Astrocyte of the hippocampus (primary cell): ENCODE measurements at places on chromosomes 12 and 14.

- DNase-seq: no peak
Observed at GRCh38 chr12:27123642-27124041, 41.3 kb upstream of the C12orf71 start.

- DNase-seq: peak; percentile 34
Observed at GRCh38 chr14:85534458-85535293, 4.7 kb downstream of the FLRT2 start.

- no peak for DNase-seq
Observed at GRCh38 chr12:88793096-88793495, 212.8 kb upstream of the KITLG start.

GRCh38 chr12:67773896-67774295 is 125.4 kb downstream of the DYRK2 start:
- DNase-seq: no peak

- DNase-seq: no peak
Observed at GRCh38 chr14:68916358-68916941, 62.7 kb downstream of the ACTN1 start.

DNA sequence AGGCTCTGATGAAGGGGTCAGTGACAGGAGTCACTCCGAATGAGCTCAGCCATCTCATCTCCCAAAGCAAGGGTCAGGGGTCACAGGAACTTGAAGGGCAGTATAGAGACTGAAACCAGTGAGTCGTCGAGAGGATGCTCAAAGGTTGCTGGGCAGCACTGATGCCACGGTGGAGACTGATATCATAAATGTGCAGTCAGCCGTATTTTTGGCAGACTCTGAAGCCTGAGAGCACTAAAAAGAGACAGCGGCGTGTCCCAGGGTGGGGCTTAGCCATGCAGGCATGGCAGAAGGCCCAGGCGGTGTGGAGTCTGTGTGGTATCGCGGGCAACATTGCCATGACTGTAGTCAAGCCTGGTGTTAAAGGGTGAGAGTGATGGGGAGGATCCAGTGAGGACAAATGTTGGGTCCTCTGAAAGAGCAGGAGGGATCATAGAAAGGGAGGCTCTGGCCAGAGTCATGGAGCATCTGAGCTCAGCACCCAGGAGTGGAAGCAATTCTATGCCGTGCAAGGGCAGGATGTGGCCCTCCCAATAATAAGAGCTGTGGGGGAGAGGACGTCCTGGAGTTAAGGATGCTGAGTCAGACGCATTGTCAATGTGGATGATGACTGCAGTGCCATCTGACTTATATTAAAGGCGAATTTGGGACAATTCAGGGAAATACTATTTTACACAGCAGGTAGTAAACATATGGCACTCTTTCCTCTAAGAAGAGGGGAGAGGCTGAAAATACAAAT is 241.2 kb upstream of the FKBP4 start:
- DNase-seq: no peak

DNA sequence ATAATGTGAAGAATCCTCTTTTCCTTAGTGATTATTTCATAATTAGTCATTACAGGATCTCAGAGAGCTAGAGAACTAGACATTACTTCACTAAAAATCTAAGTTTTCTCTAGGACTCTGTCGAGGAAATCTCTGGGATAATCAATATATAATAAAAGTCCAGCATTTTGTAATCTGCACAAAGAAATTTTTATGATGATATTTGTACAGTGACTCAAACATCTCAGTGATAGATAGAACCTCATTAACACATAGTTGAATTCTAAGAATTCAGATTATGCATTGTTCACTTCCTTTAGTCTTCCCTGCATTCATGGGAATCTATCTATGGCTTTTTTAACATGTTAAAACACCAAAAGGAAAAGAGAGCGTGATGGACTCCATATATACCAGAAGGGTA is 11.0 kb downstream of the ITPR2 start:
- no peak for DNase-seq

DNA sequence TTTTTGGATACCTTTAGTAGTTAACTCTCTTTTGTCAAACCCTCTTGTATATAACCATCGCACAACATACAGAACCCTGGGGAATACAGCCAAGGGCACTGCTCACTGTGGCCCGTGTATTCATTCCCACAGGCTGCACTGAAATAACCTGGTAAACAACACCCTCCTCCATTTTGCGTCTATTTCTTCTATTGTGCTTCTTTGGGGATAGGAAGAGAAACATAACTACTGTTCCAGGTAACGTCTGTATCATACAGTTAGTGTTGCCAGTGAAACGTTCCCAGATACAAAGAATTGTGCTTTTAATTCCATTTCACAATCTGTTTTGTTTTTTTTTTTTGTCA is 9.6 kb downstream of the C12orf76 start:
- DNase-seq: no peak

DNA sequence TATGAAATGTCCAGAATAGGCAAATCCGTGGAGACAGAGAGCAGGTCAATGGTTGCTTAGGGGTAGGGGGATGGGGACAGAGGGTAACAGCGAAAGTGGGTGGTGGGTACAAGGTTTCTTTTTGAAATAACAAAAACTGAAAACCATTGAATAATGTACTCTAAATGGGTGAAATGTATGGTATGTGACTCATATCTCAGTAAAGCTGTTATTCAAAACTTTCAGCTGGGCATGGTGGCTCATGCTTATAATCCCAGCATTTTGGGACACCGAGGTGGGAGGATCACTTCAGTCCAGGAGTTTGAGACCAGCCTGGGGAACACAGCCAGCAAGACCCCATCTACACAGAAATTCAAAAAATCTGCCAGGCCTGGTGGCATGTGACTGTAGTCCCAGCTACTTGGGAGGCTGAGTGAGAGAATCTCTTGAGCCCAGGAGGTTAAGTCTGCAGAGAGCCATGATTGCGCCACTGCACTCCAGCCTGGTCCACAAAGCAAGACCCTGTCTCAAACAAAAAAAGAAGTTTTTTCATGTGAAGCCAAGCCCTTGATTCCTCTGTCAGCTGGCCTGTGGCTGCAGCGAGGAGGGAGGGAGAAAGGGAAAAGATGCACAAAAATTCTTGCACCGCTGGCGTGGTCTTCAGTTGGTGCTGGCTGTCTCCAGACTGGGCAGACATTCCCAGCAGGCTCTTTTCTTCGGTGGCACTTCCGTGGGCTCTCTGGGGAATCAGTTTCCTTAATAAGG is 248.2 kb downstream of the SLC41A2 start:
- no peak for DNase-seq

- no peak for DNase-seq
Observed at GRCh38 chr12:76649099-76649498, 89.5 kb upstream of the OSBPL8 start.

DNA sequence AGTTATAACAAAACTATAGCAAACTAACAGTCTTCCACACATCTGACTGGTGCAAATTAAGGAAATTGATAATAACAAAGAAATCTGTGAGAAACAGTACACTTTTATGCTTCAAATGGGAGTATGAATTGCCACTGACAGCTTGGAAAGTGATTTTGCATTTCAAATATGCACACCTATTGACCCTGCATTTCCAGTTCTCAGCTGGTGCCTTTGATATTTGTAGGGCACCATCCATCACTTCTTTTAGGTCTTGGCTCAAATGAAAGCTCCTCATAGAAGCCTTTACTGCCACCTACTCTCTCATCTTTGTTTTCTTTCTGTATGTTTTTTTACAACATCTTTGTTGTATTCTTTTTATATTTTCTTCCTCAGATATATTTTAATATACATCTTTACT is 125.1 kb downstream of the ST8SIA1 start:
- no peak for DNase-seq

DNA sequence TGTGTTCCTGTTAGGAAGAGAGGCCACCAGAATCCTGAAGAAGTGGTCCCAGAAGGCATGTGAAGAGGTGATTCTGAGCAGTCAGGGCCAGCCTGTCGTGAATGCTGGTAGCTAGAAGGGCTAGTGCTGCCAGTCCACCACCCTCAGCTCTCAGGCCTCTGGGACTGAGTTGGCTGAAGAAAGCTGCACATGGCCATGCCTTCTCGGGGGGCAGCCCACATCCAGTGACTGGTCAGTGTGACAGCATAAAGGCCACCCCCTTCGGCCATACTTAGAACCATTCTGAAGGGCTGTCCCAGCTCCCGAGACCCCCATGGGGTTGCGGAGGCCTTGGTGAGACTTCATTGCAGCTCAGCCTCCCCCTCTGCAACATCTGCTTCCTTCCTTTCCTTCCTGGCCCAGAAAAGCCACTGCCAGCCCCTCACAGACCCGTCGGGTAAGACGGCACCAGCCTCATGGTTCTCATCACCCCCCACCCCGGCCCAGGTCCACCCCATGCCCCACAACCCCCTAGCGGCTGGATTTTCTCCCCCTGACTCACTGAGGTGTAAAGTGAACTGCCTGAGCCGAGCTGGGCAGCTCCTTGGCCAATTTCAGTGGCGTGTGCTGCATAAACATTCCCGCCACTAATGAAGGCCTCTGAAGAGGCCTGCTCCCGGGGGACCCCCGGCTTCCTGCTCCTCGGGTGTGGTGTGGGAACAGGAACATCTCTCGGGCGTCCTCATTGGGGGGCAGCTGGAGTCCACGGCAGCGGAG is 49.5 kb upstream of the DIO3 start:
- DNase-seq: no peak

DNA sequence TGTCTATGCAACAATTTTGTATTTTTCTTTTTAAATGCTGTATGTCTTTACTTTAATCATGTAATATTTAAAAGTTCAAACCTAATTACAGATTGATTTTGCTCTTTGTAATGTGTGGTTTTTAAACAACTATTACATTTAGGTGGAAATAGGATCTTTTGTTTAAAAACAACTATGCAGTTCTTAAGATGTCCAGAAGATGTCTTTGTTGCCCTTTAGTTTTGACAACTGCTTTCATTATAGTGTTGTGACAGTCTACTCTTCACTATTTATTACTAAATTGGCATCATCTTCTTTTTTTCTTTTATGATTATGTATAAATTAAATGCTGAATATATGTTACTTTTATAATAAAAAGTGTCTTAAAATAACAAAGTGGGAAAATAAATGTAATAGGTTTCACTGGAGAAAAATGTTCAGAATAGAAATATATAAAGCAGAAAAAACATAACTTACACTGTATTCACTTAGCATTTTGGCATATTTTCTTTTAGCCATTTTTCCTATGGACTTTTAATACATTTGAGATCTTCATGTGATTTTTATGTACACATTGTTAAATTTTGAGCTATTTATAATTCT is 27.1 kb upstream of the PCNX4 start:
- DNase-seq: peak; percentile 23

DNA sequence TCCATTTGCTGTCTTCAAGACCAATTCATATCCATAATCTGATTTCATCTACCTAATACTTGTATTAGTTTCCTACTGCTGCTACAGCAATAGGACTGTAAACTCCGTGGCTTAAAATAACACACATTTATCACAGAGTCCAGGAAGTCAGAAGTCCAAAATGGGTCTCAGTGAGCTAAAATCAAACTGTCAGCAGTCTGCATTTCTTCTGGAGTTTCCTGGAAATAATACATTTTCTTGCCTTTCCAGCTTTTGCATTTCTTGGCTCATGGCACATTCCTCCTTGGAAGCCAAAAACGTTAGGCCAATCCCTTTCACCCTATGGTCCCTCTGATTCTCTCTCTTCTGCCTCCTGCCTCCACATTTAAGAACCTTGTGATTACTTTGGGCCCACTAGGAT is 239.8 kb downstream of the PRKD1 start:
- DNase-seq: no peak

DNA sequence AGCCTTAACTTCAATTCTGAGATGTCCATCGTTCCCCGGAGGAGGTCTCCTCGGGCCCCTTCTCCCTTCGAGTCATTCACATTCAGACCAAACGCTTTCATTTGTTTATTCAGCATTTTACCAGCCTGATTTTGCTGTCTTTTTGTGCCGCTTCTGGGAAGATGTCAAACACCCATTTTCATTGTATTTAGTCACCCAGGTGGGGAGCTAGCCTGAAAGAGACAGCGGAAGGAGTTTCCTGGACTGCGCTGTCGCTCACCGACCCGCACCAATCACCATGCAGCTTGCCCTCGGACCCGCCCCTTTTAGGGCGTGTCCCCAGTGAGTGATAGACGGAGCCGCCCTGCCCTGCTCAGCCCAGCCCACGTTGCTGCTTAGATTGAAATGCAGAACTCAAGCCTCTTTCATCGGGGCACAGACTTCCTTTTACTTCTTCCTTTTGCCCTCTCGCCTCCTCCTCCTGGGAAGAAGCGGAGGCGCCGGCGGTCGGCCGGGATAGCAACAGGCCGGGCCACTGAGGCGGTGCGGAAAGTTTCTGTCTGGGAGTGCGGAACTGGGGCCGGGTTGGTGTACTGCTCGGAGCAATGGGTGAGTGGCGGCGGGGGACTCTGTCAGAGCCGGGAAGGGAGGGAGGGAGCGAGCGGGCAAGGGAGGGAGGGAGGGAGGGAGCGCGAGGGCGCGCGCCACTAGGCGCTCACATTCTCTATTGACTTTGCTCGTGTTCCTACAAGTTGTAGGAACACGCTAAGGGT is at the start of gene PAX9:
PAX9 (plus strand) TSS at position 355 of the 752 bp plus-strand sequence; CDS start at position 585, 230 bp downstream.
- peak; percentile 83 for DNase-seq

DNA sequence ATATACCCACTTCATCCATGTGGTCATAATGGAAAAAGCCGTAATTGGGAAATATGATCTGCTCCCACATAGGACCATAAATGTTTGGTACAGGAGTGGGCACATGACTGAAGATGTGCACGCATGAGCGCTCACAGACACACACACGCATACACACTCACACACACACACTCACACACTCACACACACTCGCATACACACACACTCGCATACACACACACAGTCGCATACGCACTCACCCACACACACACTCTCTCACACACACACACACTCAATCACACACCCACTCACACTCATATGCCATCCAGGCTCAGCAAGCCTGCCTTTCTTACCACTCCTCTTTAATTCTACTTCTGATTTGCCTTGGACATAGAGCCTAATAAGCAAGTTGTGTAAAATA is 45.6 kb upstream of the EGLN3 start:
- DNase-seq: no peak

DNA sequence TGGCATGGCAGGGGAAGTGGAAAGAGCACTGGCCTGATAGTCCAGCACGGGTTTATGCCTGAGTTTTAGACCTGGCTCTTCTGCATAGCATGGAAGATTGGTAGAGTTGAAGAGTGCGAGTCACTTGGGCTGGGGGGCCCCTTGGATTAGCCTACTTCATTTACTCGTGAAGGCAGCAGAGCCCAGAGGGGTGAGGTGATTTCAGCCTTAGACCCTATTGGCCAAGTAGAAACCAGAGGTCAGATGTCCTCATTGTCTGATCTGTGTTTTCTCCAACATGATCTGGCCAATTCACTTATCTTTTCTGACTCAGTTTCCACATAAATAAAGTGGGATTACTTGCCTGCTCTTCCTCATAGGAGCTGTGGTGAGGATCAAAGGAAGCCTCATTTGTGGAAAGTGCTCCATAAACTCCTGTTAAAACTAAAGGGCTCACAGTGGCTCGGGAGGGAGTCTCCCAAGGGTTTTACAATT is 1.9 kb downstream of the PLEKHG3 start:
- DNase-seq: no peak
